ENCODE measurements at places on chromosomes 5 and 9. TPM values are rescaled to one million over a fixed set of nuclear protein-coding genes. Genes with fewer than 3 reads are reported as not detected.

TAF7 gene
- total RNA-seq: 45.8 TPM

PRRC2B gene
- total RNA-seq: 48.4 TPM

ZNF366 gene
- not detected for total RNA-seq

ADAMTS16 gene
- total RNA-seq: not detected

UTP15 gene
- total RNA-seq: 10.1 TPM

CA9 gene
- 1.1 TPM for total RNA-seq

C5 gene
- 2.6 TPM for total RNA-seq

IL11RA gene
- 7.6 TPM for total RNA-seq

TTF1 gene
- 9.0 TPM for total RNA-seq

TAF11L10 gene
- not detected for total RNA-seq

PAM gene
- 167 TPM for total RNA-seq

HMMR gene
- total RNA-seq: 53.2 TPM

CARTPT gene
- total RNA-seq: not detected

TRAF2 gene
- total RNA-seq: 13.5 TPM

LIX1 gene
- not detected for total RNA-seq

AOPEP gene
- 46.4 TPM for total RNA-seq

PAEP gene
- not detected for total RNA-seq

OR13F1 gene
- not detected for total RNA-seq

SARDH gene
- total RNA-seq: 5.3 TPM

FAM78A gene
- 0.29 TPM for total RNA-seq

ATP10B gene
- not detected for total RNA-seq

TIMD4 gene
- total RNA-seq: not detected

KIF4B gene
- total RNA-seq: under 0.01 TPM

PGM5 gene
- total RNA-seq: 0.86 TPM

SHC3 gene
- 4.1 TPM for total RNA-seq

ATOSB gene
- total RNA-seq: 19.6 TPM

FAM163B gene
- total RNA-seq: not detected

CDH18 gene
- total RNA-seq: not detected

SLC6A3 gene
- total RNA-seq: not detected

PCDHA10 gene
- total RNA-seq: not detected

KCNT1 gene
- not detected for total RNA-seq

SPINK4 gene
- not detected for total RNA-seq

MTMR12 gene
- total RNA-seq: 14.4 TPM

STPG3 gene
- total RNA-seq: not detected

CCDC192 gene
- not detected for total RNA-seq
